ENCODE measurements at places on chromosomes 4 and X.

DNA sequence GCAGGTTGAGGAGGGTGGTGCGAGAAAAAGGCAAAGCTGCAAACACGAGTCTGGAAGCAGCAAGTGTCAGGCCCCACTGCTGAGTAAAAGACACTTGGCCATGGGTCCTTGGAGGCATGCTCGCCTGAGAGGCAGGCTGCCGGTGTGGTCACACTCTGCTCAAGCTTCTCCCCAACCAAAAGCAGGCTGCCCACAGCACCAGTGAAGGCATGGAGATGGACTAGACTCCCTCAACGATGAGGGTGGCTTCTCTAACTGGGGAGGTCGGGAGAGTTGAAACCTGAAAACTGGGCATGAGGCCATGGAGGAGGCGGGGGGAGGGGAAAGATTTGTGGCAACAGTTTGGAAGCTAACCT is 86.5 kb downstream of the ATG4A start:
- DNase-seq: no peak

- no peak for DNase-seq
These were observed 49.8 kb downstream of the TBCK start for GRCh38 chr4:106266201-106266600.

- no peak for DNase-seq
These were observed 105.1 kb downstream of the ADRA2C start for GRCh38 chr4:3871181-3871852.

- DNase-seq: no peak
These were observed 21.2 kb downstream of the TRAM1L1 start for GRCh38 chr4:117063961-117064696.

- no peak for DNase-seq
These were observed 96.5 kb downstream of the FRMPD4 start for GRCh38 chrX:12234534-12235329.

- DNase-seq: no peak
These were observed 26.1 kb downstream of the GPR174 start for GRCh38 chrX:79170476-79171035.

DNA sequence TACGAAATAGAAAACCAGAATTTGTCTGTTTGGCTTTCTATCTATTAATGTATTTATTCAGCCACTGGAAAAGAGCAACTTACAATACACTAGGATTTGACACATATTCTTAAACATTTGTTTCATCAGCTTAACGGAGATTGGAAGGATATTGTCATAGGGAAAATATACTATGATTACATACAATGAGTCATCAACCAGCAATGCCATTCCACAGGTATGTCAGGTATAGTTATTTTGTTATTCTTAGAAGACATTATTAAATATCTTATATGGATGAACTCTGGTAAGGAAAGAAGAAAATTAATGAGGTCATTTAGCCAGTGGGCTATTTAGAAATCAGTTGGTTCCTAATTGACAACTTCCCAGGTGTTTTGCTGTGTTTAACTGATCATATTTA is 926.6 kb downstream of the STIM2 start:
- no peak for DNase-seq

GRCh38 chr4:122331195-122331594 is 47.6 kb upstream of the ADAD1 start:
- no peak for DNase-seq

GRCh38 chr4:137067735-137068134 is 464.6 kb downstream of the PCDH18 start:
- DNase-seq: no peak

DNA sequence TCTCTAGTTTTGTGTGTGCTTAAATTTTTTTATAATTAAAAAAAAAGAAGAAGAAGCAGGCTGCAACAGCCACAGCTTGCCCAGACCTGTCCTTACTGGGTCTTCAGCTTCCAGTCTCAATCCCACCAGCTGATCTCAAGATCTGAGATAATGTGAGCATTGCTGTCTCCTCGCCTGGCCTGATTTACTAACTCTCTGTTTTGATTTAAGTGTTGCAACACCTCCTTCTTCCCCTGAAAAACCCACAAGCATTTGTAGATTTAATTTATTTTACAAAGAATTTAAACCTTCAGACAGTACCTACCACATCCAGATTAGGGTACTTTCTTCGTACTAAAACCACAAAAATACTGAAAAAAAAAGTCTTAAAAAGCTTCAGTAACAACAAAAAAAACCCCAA is 38.0 kb downstream of the FAM241A start:
- no peak for DNase-seq

DNA sequence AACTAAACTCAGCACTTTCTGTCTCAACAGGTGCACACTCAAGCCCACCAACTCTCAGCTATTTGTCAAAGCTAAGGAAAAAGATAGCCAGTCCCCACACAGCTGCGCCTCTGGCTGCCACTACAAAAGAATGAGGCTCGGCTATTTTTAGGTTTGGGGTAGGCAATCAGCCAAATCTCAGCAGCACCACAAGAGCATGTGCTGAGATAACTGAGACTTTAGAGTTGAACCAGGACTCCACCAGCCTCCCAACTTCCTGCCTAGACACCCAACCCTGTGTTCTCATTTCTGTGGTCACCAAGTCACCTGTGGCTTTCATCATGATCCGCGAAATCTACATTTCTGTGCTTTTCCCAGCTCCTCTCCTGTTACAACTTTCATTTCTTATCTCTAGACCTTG is 28.0 kb downstream of the DMD start:
- no peak for DNase-seq

DNA sequence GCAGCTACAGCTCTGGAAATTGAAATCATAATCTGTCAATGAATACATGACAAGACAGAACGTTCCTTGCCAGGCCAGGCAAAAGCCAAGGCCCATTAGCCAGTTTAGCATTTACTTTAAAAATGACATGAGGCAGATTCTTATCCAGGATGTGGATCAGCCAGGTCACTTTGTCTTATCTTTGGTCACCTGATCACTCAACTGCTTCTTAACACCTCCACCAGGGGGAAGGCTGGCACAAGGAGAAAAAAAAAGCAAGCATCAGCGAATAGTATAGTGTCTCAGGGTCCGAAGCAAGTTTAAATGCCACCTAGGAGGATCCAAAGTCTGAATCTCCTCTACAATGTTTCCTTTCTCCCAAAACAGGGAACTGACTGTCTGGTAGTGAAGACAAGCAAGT is 18.8 kb downstream of the ATP1B4 start:
- DNase-seq: no peak

DNA sequence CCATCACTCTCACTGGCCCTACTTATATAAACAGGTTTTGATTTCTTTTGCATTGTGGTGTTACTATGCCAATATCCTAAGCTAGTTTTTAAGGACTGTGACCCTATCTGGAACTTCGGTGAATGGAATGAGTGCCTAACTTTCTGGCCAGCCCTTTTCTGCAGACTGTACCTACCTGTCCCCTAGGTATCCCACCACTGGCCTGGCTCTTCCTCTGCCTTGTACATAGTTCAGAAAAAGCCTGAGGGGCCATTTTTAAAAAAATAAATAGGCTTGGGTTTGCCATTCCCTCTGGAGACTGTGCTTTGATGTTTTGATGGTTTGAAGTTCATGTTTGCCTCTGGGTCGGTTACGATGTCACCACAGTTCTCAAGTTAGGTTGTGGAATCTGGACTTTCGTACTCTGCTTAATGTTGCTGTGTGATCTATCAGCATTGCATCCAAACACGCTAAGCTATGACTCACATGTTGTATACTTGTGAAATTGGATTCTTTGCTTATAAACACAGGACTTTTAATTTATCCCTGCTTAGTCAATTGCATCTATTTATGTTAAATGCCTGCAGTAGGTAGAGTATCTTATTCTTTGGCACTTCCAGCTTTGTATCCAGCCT is 182.0 kb downstream of the ANKRD50 start:
- no peak for DNase-seq

GRCh38 chr4:81355136-81355535 is 116.6 kb downstream of the RASGEF1B start:
- no peak for DNase-seq

- DNase-seq: no peak
These were observed 57.8 kb downstream of the KIAA0232 start for GRCh38 chr4:6840062-6840976.

- DNase-seq: no peak
These were observed 980.9 kb upstream of the DIAPH2 start for GRCh38 chrX:95703696-95704095.

GRCh38 chr4:182640932-182641331 is 276.3 kb downstream of the DCTD start:
- DNase-seq: no peak

GRCh38 chr4:62640296-62640695 is 1440.2 kb downstream of the ADGRL3 start:
- no peak for DNase-seq

DNA sequence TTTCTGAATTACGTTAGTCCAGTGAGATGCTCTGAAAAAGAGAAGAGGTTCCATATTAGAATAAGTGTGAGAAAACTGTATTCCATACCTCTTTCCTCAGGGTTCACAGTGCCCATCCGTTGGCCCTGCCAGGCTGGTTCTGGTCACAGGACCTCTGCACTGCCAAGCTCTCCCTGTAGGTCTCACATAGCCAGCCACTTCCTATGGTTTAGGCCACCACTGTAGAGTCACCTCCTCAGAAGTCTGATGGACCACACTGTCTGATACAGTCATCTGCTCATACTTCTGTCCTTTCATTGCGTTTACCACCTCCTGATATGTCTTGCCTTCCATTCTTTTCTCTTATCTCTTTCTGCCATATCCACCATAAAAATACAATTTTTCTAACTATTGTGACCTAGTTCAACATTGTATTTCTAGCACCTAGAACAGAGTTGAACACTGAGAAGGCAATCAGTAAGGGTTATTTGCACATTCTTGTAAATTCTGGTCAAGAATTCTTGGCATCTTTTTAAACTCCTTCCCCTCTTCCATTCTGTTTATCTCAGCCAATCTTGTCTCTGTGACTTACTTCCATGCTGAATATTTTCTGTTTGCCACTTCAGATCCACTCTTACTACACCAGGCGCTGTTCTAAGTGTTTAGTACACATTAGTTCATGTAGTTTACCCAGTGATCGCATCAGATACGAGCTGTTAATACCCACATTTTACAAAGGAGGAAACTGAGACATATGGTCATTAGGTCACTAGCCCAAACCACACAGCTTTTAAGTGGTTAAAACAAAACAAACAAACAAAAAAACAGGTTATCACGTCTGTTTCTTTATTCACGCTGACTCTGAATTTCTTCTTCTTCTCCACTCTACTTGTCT is 125.6 kb downstream of the CBR4 start:
- DNase-seq: no peak

DNA sequence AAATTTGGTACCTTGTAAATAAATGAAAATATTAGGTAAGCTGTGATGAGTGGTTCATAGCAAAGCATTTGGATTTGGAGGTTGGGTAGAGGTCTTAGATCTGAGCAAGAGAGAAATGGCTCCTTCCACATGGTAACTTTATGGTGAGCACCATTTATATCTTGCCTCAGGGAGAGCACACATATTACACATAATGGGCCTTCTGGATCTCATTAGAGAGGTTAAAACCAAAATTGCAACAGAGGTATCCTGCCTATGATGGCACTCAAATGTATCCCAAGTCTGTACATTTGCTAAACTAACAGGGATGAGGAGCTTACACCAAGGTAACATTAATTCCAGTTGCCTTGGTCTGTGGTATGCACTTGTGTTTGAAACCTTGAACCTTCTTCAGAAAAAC is 87.1 kb upstream of the PUDP start:
- DNase-seq: no peak

GRCh38 chr4:123848606-123849005 is 452.0 kb downstream of the SPRY1 start:
- no peak for DNase-seq

DNA sequence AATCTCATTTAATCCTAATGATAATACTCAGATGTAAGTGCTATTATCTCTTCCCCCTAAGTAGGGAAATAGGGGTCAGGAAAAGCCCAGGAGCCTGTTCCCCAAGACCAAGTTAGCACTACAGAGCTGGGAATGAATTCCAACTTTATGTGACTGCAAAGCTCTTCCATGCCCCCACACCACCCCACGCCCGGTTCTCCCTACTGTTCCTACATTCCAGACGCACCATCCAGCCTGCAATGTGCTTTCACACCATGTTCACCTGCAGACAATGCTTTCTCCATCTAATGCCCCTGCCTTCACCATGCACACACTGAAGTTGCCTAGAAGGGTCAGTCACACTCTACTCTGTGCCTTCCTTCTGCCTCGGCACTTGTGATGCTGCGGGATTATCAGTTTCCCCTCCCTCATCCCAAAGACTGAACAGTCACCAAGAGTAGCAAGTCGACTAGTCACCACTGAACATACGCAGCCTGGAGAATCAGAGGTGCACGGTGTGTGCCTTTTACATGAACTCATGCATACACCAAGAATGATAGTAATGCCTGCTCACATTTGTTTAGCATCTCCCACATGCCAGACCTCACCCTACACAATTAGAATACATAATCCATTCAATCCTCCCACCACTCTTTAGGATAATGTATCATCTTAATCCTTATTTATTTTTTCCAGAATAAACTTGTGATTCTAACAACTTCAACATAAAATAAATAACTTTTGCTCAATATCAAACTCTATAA is 14.2 kb downstream of the SORBS2 start:
- no peak for DNase-seq

DNA sequence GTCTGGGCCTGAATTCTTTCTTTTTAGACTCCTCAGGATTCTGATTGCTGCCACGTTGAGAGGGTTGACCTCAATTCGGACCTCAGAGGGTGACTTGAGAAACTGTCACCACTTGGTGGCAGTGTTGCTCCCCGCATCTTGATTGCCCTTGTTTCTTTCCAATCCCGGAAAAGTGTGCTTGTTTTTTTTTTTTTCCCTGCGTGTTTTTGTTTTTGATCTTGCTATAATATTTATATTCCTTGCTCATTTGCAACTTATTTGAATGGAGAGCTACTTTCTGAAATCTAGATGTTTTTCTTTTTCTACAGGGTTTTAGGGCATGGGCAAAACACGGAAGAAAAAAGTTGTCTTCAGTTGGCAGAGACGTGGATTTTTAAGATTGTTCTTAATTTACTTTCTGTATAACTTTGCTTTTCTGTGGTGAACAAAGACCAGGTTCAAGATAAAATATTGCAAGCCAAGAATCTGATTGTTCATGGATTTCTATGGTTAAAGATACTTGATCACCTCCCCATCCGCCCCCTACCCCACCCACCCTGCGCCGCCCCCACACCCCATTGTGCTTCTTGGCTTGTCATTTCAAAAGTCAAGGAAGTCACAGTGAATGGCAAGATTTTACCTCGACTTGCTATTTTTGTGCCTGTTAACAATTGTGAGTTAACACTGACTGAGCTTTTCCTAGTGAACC is 102.0 kb downstream of the PTTG2 start:
- peak; percentile 86 for DNase-seq

DNA sequence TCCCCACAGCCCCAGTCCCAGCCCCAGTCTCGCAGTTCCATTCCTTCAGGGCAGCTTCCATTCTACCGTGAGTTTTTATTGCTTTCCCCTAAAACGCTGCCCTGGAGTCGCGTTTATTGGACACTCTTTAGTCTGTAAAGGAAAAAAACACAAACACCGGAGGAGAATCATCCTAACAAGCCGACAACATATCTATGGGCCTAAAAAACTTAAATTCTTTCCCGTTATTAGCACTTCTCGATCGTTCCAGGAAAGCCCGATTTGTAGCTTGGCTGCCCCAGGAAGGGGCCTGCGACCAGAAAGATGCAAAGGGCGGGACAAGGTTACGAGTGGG is 178.5 kb downstream of the CBR4 start:
- no peak for DNase-seq

GRCh38 chr4:10032625-10033024 is 11.3 kb upstream of the SLC2A9 start:
- DNase-seq: no peak
